ENCODE measurements at places on chromosomes 3 and 15.

DNA sequence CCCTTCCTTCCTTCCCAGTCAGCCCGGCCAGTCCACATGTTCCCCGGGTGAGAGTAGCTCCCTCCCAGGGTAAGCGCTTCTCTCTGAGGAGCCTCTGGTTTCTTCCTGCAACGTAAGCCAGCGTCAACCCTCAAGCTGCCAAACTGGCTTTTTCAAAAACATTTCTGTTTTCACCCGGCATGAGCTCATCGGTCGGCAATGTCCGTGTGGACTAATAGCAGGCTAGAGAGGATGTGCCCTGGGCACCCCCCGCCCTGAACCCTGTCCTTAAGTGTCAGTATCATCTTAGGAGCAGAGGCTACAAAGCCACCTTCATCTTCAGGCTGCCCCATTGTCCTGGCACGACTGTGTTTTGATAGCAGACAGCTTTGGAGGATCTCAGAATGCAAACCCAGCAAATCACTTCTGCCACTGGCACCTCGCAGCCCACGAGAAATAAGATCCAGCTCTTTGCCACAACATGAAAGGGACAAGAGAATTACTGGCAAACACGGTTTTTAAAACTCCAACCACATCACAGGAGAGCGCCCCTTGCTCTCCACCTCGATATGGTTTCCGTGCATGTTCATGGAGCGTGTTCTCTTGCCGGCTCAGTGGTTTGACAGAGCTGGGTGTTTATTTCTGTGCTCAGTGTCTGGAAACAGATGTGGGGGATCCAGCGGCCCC, 9.9 kb downstream of the ALDH1A3 start:
- no peak for DNase-seq

- DNase-seq, result peak; percentile 87
These were observed at the start of gene SLC25A38 for GRCh38 chr3:39383045-39383880. Gene SLC25A38 (plus strand): TSS chr3:39383370. CDS start chr3:39383725, 355 bp downstream.

DNA sequence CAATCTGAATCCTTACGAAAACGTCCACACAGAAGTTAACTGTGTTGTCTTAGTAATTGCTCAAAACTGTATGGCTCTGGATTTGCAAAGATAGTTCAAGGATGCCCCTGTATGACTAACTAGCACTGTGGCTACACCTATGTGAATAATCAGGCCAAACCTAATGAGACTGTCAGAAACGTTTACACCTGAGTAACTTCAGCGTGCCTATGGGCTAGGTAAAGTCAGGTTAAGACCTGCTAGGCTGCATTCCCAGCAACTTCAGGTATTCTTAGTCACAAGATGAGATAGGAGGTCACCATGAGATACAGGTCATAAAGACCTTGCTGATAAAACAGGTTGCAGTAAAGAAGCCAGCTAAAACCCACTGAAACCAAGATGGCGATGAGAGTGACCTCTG, 87.8 kb upstream of the PLXND1 start:
- DNase-seq, result no peak

- DNase-seq, result no peak
These were observed 111.4 kb upstream of the CCNL1 start for GRCh38 chr3:157271283-157271882.

DNA sequence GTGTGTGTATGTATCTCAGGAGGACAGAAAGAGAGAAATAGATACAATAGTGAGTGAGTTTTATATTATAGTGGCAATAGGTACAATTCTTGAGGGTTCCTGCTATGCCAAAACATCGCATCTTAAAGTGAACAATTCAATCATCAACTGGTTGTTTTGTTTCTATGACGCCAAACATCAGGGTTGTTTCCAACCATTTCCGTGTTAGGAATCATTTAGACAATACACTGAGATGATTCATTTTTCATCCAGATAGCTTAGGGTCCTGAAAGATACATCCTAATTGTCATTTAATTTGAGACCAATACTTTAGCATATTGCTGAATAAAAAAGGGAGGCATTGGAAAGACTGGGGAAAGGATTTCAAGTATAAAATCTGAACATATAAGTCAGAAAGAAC, 472.2 kb downstream of the MCTP2 start:
- DNase-seq, result no peak

- no peak for DNase-seq
These were observed 9.6 kb downstream of the CHST13 start for GRCh38 chr3:126533506-126533905.

DNA sequence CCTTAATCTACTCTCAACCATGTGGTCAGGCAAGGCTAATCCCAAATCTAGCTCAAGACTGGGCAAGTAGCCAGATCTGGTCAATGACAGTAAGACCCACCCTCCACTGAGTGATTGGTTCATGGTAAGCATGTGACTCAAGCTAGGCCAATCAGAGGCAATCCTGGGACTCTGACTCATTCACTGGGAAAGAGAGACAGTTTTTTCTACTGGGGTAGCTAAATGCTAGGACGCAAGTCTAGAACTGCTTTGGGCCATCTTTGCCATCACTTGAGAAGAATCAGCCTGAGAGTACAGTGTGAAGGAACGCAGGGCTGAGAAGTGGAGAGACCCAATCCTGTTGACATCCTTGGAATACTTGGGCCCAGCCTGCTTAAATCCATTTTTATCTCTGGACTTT, 9.4 kb upstream of the RAD18 start:
- DNase-seq, result no peak

- DNase-seq, result no peak
These were observed 8.3 kb upstream of the TM4SF4 start for GRCh38 chr3:149466192-149466591.

DNA sequence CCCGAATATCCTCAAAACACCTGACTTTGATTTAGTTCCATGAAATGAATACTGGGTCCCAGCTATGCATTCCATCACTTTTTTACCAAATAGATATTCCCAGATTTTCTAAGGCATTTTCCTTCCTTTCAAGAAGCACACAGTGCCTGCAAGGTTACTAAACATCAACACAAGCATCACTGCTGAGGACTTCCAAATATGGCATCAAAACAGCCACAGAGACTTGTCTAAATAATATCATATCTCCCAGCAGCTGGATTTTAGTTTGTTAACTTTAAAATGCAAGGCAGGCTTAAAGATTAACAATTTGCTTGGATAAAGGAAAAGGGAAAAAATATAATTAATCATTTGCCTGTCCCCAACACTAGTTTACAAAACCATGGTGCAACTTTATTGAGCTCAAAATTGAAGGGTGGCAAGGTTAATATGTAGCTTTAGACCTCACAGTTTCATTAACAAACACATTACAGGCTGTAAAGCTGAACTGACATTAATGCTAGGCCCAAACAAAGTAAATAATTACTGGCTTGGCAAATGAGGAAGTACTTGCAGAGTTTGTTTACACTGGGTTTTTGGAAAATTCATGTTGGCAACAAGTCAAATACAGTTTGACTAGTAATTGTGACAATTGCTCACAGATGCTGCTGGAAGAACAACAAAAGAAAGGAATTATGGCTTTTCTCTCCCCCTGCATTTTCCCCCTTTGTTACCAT, 401.7 kb upstream of the CDIN1 start:
- no peak for DNase-seq

DNA sequence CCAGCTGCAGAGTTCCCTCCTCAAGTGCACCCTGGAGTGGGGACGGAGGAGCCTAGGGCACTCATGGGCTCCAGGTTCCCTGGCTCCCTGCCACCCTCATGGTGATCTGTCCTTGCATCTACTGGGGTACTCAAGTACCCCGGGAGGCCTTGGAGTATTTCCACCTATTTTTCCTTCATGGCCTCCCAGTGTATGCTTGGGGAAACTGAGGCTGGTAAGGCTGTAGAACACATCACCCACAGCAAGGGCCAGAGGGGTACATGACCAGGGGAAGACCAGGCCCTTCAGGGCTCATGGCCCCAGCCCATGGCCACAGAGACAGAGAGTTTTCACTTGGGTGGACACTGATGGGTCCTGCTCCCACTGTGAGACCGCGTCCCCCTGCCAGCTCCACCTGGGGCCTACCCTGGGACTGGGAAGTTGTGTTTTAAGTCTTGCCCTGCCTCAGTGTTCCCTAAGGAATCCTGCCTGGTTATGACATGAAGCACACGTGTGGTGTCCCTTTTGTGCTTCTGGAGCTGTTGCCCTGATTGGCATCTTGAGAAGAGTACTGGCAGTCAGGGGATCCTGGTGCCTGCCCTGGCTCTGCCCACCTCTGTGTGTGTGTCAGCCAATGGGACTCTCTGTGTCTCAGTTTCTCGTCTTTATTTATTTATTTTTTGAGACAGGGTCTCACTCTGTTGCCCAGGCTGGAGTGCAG, 132.8 kb downstream of the TJP1 start:
- DNase-seq, result no peak

- DNase-seq, result no peak
These were observed 6.3 kb upstream of the SCN5A start for GRCh38 chr3:38655708-38656300.
